ENCODE measurements at places on chromosomes 13 and 19.

GRCh38 chr19:44308011-44308410 is 3.2 kb upstream of the ZNF235 start:
- no peak for DNase-seq

DNA sequence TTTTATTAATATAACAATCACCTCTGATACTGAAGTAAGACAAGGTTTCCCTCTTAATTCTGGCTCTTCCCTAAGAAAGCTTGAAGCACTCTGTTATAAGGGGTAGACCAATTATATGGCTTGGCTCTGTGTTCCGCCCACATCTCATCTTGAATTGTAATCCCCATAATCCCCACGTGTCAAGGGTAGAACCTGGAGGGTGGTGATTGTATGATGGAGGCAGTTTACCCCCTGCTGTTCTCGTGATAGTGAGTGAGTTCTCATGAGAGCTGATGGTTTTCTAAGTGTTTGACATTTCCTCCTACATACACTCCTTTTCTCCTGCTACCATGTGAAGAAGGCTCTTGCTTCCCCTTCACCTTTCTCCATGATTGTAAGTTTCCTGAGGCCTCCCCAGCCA is 363.8 kb upstream of the PCDH20 start:
- no peak for DNase-seq

DNA sequence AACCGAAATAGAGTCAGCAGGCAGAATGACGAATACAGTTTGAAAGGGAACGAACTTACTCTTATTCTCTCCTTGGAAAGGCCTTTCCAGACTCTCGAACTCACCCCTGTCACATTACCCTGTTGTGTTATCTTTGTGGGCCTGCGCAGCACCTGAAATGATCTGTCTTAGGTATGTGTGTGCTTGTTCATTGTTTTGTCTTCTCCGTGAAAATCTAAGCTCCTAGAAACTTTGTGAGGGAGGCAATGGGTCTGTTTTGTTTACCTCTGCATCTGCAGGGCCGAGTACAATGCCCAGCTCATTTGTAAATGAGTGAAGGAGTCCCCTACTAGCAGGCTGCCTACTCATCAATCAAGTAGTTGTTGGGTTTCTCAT is 19.6 kb downstream of the HMGB1 start:
- DNase-seq, result no peak

GRCh38 chr19:13058951-13059660 is 43.6 kb downstream of the LYL1 start:
- no peak for DNase-seq

GRCh38 chr13:106133025-106133424 is 402.4 kb downstream of the EFNB2 start:
- DNase-seq, result no peak

GRCh38 chr19:41297628-41298347 is 12.2 kb upstream of the CCDC97 start:
- DNase-seq, result no peak

- DNase-seq, result no peak
These were observed 30.3 kb downstream of the SHISA2 start for GRCh38 chr13:26021516-26021915.

GRCh38 chr13:20359335-20359734 is 127.2 kb upstream of the GJB6 start:
- no peak for DNase-seq

DNA sequence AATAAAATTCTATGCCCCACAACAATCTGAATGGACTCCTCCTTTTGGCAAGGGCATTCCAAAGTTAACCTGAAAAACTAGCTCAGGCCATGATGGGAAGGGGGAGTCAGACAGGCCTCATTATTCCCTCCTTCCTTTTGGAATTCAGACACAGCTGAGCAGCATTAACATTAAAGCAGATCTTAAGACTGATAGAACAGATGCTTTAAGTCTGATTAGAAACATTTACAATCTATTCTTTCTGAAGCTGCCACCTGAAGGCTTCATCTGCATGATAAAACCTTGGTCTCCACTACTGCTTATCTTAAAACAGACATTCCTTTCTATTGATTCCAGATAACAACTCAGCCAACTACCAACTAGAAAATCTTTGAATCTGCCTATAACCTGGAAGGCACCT is 98.9 kb downstream of the UGGT2 start:
- no peak for DNase-seq

DNA sequence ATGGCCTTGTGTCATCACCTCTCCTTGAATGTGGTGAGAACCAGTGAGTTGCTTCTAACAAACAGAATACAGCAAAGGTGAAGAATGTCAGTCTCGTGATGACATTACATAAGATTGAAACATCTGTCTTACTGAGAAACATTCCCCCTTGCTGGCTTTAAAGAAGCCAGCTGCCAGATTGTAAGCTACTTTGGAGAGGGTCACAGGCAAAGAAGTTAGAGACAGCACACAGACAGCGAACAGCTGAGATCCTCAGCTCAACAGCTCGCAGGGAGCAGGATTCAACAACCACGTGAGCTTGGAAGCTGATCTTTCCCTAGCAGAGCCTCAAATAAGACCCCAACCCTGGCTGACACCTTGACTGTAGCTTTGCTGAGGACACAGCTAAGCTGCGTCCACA is 367.9 kb downstream of the LIG4 start:
- no peak for DNase-seq

GRCh38 chr13:36146511-36147269 is 15.5 kb upstream of the DCLK1 start:
- no peak for DNase-seq

DNA sequence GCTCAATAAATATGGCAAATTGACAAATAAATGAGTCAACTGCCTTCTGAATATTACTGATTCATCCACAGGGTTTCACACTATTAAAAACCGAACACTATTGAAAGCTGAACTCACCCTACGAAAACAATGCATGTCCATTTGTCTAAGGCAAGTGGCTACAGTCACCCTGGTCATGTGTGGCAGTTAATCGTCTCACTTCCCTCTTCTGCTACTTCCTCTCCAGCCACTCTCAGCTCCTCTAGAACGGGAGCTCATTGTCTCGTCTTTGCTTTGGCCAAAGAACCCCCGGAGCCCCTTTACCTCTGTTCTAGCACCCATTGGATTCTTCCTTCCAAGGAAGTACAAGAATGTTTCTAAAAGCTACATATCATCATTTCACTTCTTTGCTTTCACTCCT is 74.4 kb upstream of the ZNF599 start:
- no peak for DNase-seq
